ENCODE measurements at places on chromosomes 2 and 18.
A peak's percentile ranks its signal among the peaks of the same experiment; 100 is the strongest.

- DNase-seq = no peak
Observed at GRCh38 chr2:96604104-96604503, 34.0 kb downstream of the KANSL3 start.

GRCh38 chr2:1935476-1935875 lies 191.2 kb upstream of the PXDN start:
- DNase-seq = no peak

DNA sequence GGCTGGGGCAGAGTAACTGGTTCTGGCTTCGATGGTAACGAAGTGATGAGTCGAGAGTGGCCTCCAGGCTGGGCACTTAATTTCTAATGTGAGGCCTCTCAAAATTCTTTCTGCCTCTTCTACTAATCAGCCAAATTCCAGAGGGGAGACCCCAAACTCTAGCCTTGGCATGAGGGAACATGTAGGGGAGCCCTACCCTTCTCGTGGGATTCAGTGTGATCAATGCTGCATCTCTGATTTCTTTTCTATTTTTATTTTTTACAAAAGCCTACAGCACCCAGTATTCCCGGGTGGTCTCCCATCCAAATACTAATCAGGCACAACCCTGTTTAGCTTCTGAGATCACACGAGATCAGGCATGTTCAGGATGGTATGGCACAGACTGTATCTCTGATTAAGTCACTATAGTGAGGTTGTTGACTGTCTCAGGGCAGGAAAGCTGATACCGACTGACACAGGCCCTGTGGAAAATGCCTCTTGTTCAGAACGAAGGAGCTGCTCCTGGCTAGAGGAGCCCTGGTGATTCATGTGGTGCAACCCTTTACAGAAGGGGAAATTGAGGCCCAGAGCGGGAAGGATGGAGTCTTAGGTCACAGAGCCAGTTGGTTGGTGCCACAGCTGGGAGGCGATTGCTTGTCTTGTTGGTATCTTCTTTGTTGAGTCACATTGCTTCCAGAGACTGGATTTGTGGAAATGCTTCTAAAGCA lies 126.3 kb upstream of the HS6ST1 start:
- no peak for DNase-seq

GRCh38 chr2:137670111-137670510 lies 294.2 kb upstream of the HNMT start:
- no peak for DNase-seq

DNA sequence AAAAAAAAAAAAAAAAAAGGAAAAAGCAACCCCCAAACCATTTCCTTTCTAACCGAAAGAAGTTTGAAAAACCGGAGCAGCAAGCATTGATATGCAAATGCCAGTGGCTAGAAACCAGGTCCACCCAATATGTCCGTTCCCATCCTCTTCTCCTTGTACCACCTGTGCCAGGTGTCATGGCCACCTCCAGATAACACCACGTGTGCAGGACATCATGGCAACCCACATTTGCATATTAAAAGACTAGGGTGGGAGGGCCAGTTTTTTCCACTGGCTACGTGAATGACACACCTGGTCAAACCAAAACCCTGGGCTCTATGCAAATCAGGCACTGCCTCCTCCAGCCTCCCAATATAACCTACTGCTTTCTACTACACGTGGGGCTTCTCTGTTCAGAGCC lies 303.3 kb upstream of the GULP1 start:
- DNase-seq = no peak

- no peak for DNase-seq
Observed at GRCh38 chr18:62073461-62074281, 113.2 kb downstream of the PIGN start.

DNA sequence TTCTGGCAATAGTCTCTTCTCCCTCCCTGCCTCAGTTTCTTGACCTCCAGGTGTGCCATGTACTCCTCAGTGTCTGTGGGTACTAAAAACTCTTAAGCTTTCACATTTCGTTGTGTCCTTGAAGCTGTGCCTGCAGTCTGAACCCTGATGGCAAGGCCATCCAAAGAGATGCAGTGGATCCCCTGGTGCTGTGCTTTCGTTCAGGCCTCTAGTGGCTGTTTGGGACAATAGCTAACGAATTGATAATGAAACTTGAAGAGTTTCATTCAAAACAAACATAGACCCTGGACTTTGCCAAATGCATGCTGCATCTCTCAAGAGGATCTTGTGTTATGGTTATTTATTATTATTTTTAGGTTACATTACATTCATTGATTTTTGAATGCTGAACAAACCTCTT lies 523.1 kb upstream of the FSIP2 start:
- DNase-seq = no peak

DNA sequence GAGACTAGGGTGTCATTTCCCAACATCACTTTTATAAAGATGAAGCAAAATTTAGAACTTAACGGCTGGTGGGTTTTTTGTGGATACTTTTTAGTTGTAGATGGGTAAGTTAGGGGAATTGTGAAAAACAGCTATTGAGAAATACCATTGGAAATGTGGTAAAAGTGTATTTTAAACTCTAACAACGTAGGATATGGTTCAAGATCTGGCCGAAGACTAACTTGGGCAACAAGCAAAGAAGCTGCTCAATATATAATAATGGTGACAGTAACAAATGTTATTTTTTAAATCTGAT lies 1.6 kb downstream of the DNAH7 start:
- no peak for DNase-seq

DNA sequence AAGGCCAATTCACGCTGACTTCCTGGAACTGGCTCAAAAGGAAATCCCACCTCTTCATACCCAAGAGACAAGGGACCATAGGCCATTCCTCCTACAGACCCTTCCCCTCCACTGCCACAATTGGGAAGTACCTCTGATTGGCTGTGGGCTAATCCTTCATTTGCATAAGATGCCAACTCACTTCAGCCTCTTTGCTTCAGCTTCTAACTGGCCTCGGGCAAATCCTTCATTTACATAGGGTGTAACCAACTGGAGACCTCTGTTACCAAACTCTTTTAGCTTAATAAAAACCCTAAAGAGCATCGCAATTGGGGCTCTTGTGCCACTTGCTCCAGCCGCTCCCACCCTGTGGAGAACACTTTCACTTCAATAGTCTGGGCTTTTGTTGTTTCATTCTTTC lies 38.2 kb downstream of the MC2R start:
- DNase-seq = no peak

DNA sequence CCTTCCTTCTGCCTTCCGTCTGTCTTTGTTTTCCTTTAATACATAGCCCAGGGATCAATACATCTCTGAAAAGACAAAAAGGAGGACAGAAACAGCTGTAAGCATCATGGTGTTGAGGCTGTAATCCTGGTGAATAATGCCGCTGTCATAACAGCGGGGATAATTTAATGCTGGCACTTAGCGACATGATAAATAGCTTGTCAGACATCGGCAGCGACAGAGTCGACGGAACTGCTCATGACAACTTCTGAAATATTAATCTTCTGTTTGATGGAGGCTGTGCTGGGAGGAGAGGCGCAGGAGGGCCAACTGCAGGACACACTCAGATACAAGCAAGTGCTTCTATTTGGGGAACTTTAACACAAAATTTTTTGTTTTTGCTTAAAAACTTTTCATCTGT lies 602.2 kb downstream of the GALR1 start:
- DNase-seq = no peak

- DNase-seq = no peak
Observed at GRCh38 chr2:109155553-109156451, 26.8 kb downstream of the SH3RF3 start.

- no peak for DNase-seq
Observed at GRCh38 chr18:79507076-79507545, 111.4 kb downstream of the NFATC1 start.

GRCh38 chr2:234100686-234101085 lies 50.2 kb downstream of the SPP2 start:
- DNase-seq = no peak

DNA sequence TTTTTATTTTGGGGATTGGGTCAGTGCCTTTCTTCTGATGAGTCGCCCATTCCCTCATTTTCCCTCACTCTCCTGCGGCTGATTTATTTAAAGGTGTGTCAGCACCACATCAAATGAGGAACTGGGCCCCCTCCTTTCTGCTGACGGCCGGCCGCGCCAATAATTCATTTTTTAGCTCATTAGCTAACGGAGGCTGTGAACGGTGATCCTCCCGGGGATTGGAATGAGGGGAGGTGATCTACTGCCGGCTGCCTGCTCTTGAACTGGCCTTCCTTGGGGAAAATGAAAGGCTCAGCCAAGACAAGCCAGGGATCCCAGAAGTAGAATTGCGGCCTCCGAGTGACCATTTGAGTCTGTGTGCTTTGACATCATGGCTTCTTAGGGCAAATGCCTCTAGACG lies 54.2 kb downstream of the GBX2 start:
- DNase-seq = no peak

- no peak for DNase-seq
Observed at GRCh38 chr2:110958346-110959119, 162.2 kb upstream of the BCL2L11 start.

DNA sequence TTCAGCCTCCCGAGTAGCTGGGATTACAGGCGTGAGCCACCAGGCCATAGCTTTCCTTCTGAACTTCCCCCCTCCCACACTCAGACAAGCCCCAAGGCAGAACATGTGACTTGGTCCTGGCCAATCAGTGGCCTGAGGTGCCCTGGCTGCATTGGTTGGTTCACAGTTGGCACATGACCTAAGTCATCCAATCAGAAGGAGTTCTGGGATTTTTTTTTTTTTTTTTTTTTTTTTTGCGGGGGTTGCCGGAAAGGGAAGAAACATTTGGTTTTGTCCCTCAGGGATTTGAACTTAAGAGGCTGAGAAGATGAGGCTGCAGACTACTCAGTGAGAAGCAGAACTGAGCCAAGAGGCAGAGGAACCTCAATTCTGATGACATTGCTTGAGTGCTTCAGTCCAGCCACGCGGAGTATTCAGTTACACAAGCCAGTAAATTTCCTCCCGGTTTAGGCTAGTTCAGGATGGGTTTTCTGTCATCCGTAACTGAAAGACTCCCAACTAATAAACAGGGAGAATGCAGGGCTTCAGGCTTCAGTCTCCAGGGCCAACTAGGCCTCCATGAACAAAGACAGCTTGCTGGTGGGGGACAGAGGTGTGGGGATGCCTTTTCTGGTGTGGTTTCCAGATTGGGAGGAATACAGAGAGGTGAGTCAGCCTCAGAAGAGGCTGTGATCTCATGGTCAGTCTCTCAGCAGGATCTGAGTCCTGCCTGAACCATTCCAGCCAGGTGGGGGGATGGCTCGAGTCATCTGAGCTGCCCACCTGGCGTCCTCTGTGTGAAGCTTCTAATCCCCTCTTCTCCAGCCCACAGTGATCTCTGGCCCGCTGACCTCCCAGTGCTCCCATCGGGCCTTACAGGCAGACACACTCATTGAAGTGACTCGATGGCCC lies 9.2 kb downstream of the PTMA start:
- no peak for DNase-seq

DNA sequence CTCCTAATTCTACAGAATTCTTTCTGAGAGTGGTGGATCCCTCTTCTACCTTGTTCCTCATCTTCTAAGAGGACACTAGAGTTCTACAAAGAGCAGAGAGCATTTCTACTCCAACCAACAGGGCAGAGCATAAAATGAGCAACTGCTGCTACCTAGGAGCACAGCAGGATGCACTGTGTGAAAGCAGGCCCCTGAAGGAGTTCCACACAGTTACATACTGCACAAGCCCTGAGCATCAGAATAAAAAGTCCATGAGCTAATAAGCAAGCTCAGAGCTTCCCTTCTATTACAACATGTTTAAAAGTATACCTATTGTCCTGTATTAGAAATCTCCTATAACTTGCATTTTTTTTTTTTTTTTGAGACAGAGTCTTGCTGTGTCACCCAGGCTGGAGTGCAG lies 8.4 kb downstream of the FHL2 start:
- no peak for DNase-seq

DNA sequence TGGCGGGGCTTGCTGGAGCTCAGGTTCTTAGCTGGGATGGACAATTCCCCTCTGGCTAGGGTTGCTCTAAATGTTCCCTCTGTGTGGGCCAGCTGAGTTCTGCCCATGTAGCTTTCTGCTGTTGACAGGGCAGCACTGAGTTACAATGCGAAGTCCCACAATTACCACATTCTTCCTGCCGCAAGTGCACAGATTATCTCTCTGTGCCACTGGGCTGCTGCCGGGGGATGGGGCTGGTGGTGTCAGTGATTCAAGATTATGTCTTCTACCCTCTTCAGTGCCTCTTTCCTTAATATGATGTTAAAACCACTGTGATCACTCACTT lies 708.1 kb downstream of the SLC4A3 start:
- DNase-seq = peak; percentile 32

DNA sequence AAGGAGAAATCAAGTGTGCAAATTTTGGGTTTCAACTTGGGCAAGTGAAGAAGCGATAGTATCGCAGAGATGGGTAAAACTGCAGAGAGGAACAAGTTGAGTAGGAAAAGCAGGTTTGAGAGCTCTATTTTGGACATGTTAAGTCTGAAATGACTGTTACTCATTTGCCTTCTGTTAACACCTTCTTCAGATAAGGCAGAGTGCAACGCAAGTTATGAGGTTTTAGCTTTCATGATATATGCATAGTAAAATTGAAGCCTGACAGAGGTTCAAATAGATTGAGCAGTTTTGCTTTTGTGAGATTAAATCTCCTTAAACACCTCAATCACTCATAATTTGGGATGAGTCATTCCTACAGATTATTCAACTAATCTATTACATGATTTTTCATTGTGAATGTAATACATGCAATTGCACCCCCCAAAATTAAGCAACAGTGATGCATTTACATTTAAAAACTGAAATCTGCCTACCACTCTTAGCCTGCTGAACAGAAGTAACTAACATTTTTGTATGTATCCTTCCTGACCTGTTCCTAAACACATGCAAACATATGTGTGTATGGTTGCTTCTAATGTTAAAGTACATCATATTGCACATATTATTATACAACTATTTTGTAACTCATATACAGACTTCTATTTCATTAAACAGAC lies 575.4 kb downstream of the ARHGAP15 start:
- DNase-seq = peak; percentile 83

GRCh38 chr2:25528173-25528572 lies 145.2 kb downstream of the DTNB start:
- no peak for DNase-seq

DNA sequence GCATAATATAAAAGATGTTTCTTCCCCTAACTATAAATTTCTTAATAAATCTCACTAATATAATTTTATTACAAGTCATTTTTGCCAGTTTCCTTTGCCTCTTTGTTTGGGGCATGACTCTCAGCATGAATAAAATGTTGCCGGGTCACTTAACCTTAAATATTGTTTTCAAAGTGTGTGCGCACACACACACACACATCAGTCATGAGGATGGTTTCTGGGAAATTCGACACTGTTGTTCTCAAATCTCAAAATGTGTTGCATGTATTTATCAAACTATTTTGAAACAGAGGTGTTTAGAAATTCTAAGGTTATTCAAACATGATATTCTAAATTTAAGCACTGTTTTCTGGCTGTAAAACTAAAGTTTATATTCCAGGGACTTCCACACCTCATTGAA lies 31.5 kb downstream of the FAP start:
- no peak for DNase-seq

Measured in T-helper 2 cell (primary cell).